CD4-positive, alpha-beta T cell treated with Interleukin-4 for 4 hours (primary cell): ENCODE measurements at places on chromosomes 6 and 20.
A peak's percentile ranks its signal among the peaks of the same experiment; 100 is the strongest.

DNA sequence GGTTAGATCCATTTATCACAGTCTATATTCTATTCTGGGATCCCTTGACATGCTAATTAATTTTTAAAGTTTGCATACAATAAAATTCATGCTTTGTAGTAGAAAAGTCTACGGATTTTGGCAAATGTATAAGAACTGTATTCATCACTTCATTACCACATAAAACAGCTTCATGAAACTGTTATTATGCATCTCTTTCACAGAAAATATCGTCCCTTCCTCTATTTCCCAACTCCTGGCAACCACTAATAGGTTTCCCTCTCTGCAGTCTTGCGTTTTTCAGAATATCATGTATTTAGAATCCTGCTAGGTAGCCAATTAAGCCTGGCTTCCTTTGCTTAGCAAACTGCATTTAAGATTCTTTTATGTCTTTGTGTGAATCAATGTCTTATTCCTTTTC, 441.3 kb upstream of the RGS17 start:
- no peak for DNase-seq

- no peak for DNase-seq
Measured at GRCh38 chr6:23870496-23870895, 255.5 kb upstream of the NRSN1 start.

- DNase-seq = no peak
Measured at GRCh38 chr20:39888310-39888709, 800.7 kb downstream of the MAFB start.

GRCh38 chr6:111057074-111057752, 30.1 kb upstream of the SLC16A10 start:
- DNase-seq = peak; percentile 24

- peak; percentile 29 for DNase-seq
Measured at GRCh38 chr20:53657279-53657678, 63.6 kb upstream of the ZNF217 start.

DNA sequence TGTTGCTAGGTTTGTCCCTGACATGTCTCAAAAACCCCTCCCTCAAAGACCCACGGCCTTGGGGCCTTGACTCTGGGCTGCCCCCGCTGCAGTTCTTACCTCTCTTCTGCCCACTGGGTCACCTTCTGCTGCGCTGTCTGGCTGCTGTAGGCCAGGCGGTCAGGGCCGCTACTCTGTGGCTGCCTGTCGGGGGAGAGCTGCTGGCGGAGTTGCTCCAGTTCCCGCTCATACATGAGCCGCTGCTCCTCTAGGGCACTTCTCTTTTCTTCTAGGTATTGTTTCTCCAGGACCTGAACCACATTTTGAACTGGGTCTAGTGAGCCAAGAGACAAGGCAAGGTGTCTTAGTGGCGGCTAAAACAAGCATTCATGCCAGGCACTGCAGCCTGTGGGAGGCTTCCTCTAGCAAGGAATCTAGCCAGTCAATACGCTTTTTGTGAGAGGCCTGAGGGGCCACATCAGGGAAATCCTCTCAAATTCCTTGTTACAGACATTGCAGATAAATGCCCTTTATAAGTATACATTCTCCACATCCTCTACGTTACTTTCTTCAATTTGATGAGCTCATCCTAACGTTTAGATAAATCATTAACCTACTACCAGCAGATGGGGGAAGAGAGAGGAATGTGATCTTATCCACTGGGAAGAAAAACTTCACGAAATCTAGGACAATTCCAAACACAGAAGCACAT, 110.3 kb upstream of the NUP153 start:
- no peak for DNase-seq

- DNase-seq = no peak
Measured at GRCh38 chr6:159862103-159862502, 28.7 kb upstream of the MAS1 start.

DNA sequence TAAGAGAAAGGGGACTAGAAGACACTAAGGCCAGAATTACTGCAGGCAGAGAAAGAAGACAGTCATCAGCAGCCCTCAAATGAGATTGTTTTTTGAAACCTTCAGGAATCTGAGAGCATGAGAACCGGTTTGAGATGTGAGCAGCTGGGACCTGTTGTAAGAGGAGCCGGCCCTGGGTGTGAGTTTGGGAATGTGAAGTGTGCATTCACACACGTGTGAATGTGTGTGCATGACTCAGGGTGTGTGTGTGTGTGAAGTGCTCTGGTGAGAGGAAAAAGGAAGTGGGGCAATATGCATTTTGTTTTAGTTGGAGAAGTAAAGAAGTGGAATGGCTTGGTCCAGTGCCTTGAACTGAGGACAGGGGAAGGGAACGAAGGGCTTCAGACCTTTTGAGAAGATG, 4.3 kb downstream of the SCUBE3 start:
- DNase-seq = no peak

- no peak for DNase-seq
Measured at GRCh38 chr6:158256746-158257424, 55.4 kb upstream of the TULP4 start.

DNA sequence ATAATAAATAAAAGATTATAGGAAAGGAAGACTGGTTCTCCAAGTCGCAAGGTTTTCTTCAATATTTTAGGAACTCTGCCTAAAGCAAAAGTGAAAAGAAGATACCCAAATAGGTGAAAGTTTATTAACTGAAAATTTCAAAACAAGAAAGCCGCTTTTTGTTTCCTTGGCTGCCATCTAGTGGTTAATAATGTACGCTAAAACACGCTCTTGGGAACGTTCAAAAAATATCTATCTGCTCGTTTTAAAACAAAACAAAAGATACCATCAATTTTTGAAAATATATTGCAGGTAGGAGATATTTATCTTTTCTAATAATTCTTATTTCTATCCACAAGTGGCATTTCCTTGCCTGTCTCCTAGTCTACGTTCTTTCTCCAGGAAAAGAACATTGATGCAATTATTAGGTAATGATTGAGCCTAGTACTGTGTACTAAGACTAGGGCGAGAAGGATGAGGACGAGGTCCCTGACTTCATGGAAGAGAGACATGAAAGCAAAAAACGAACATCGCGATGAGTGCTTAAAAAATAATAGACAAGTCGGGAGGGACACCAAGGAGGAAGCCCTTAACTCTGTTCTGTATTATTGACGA, 97.2 kb downstream of the SPTLC3 start:
- peak; percentile 20 for DNase-seq

GRCh38 chr6:109253366-109253765, 128.9 kb downstream of the CD164 start:
- no peak for DNase-seq

DNA sequence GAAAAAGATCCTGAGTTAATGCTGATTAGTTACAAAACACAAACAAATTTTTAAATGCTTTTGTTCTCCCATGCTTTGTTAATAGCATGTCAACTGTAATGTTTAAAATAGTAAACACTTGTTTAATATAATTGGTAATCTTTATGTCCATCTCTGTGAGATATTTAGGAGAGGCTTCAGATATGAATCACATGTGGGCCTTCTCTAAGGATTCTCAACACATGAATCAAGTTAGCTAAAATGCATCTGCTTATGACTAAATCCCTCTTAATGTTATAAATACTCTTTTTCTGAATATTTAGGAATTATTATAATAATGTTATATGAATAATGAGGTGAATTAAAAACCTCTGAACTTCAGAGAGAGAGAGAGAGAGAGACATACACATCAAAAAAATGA, 345.9 kb upstream of the MANEA start:
- no peak for DNase-seq

- peak; percentile 14 for DNase-seq
Measured at GRCh38 chr6:4805553-4806336, 29.5 kb downstream of the CDYL start.

GRCh38 chr6:27157459-27158315, 89.8 kb upstream of the PRSS16 start:
- peak; percentile 84 for DNase-seq

GRCh38 chr6:75932067-75932466, 140.4 kb downstream of the IMPG1 start:
- no peak for DNase-seq

GRCh38 chr6:1182722-1183521, 129.0 kb upstream of the FOXQ1 start:
- no peak for DNase-seq

DNA sequence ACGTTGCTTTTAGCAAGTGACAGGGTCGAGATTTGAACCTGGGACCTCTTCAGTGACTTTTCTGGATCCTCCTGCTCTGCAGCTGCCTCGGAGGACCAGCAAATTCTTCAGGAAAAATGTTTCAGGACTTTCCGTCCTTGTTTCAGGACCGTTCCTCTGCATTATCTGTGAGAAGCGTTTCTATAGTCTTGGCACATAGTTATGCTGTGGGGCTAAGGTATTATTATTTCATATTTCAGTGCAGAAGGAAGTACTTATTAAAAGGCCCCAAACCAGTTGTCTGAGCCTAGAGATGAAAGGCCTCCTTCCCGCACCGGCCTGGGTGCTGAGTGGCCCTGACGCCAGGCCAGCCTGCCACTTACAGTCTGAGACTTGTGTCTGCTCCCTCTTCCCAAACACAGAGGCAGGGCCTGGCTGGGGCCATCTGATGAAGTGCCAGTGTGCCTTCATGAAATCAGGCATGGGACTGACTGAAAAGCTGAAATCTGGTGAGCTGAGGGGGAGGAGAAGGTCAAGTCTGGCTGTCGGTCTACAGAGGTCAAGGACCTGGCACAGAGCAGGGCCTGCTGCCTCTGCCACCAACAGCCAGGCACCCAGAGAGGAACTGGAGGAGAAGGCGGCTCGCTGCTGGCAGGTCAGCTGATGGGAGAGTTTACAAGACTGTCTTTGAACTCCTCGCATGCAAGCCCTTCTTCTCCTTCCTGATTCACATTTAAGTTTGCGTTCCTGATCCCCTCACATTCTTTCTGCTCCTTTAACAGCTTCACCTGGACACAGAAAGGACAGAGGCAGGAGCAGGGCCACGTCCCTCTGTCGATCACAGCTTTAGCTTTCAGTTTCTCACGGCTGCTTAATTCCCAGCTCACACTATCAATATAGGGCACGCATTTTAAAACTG, 8.9 kb upstream of the QKI start:
- DNase-seq = no peak
